Myometrial cell (primary cell): ENCODE measurements at places on chromosomes 7 and 10. TPM values are rescaled to one million over a fixed set of nuclear protein-coding genes. Genes with fewer than 3 reads are reported as not detected.

Gene IGFBP1
- total RNA-seq: not detected in 2 replicates

Gene VENTX
- not detected in 2 replicates for total RNA-seq

Gene ZMIZ1
- total RNA-seq: 16.7 and 18.7 TPM in 2 replicates

Gene RELN
- total RNA-seq: 0.29 and 4.4 TPM in 2 replicates

Gene PRSS1
- total RNA-seq: not detected in 2 replicates

Gene SNCG
- 16.1 and 25.4 TPM in 2 replicates for total RNA-seq

Gene CLEC5A
- total RNA-seq: not detected in 2 replicates

Gene OR6V1
- not detected in 2 replicates for total RNA-seq

Gene BLNK
- not detected in 2 replicates for total RNA-seq

Gene IKZF1
- not detected in 2 replicates for total RNA-seq

Gene C7orf57
- 0.18 TPM in 1 of 2 replicates, not detected in the other for total RNA-seq

Gene ASB10
- total RNA-seq: not detected in 2 replicates

Gene PILRA
- not detected in 2 replicates for total RNA-seq

Gene HOXA4
- total RNA-seq: 0.89 TPM in 1 of 2 replicates, not detected in the other

Gene ST8SIA6
- under 0.01 TPM in 1 of 2 replicates, not detected in the other for total RNA-seq

Gene PRR15
- 10.8 and 11.0 TPM in 2 replicates for total RNA-seq

Gene CDC14C
- not detected in 2 replicates for total RNA-seq

Gene DNA2
- 4.3 and 5.3 TPM in 2 replicates for total RNA-seq

Gene WASL
- 13.8 and 16.1 TPM in 2 replicates for total RNA-seq

Gene CCDC136
- total RNA-seq: 3.7 and 6.6 TPM in 2 replicates

Gene ASB4
- total RNA-seq: not detected in 2 replicates

Gene SDK1
- 0.89 and 2.0 TPM in 2 replicates for total RNA-seq

Gene TAS2R41
- not detected in 2 replicates for total RNA-seq

Gene TAS2R3
- total RNA-seq: not detected in 2 replicates

Gene ZDHHC16
- 65.4 and 83.3 TPM in 2 replicates for total RNA-seq

Gene CC2D2B
- total RNA-seq: 0.29 TPM in 1 of 2 replicates, not detected in the other

Gene NEUROD6
- not detected in 2 replicates for total RNA-seq

Gene EPHA1
- not detected in 2 replicates for total RNA-seq

Gene IGF2BP3
- 8.6 and 20.2 TPM in 2 replicates for total RNA-seq

Gene PSPH
- 134 and 148 TPM in 2 replicates for total RNA-seq

Gene AKR1C4
- not detected in 2 replicates for total RNA-seq

Gene LEP
- total RNA-seq: not detected in 2 replicates
